ENCODE measurements at places on chromosomes 11 and 22. TPM values are rescaled to one million over a fixed set of nuclear protein-coding genes. Genes with fewer than 3 reads are reported as not detected.

The NLRP10 gene
- total RNA-seq, result not detected

The CHRNA10 gene
- 2.4 TPM for total RNA-seq

The DUSP8 gene
- total RNA-seq, result 3.4 TPM

The LGALS12 gene
- not detected for total RNA-seq

The MMP13 gene
- total RNA-seq, result not detected

The SAA4 gene
- not detected for total RNA-seq

The PKDREJ gene
- total RNA-seq, result not detected

The DEUP1 gene
- total RNA-seq, result not detected

The CHADL gene
- total RNA-seq, result 0.83 TPM

The TBX1 gene
- total RNA-seq, result 0.47 TPM

The SF3A1 gene
- 233 TPM for total RNA-seq

The IL17REL gene
- not detected for total RNA-seq

The PHETA2 gene
- total RNA-seq, result 3.3 TPM

The NOL12 gene
- total RNA-seq, result 42.8 TPM

The SLC22A25 gene
- not detected for total RNA-seq

The SOX10 gene
- not detected for total RNA-seq

The KDM4D gene
- total RNA-seq, result 1.7 TPM

The P2RX6 gene
- total RNA-seq, result 0.82 TPM

The GTSE1 gene
- total RNA-seq, result 64.9 TPM

The TEX54 gene
- not detected for total RNA-seq

The EIF4ENIF1 gene
- 41.0 TPM for total RNA-seq

The RHOG gene
- 154 TPM for total RNA-seq

The TMEM191B gene
- total RNA-seq, result 4.4 TPM

The PYGM gene
- total RNA-seq, result 3.8 TPM

The DKK3 gene
- 8.1 TPM for total RNA-seq

The PLXNB2 gene
- 43.0 TPM for total RNA-seq

The RFPL2 gene
- not detected for total RNA-seq

The HBB gene
- not detected for total RNA-seq

The SCGB1A1 gene
- not detected for total RNA-seq

The UBASH3B gene
- 44.8 TPM for total RNA-seq

The HIPK3 gene
- 46.0 TPM for total RNA-seq

The APOBEC3G gene
- 116 TPM for total RNA-seq

The SHISAL1 gene
- not detected for total RNA-seq

The FOLR2 gene
- total RNA-seq, result not detected

Measured in activated naive CD8-positive, alpha-beta T cell treated with anti-CD3 and anti-CD28 coated beads, Interleukin-2, amount 10 ng/mL, durations not matched to agents 7 days and 5 days (primary cell).